A549 treated with ZK216348 at 1 μM for 4 hours (cell line): ENCODE measurements at places on chromosomes 3 and 15. TPM values are rescaled to one million over a fixed set of nuclear protein-coding genes. Genes with fewer than 3 reads are reported as not detected.

Gene AHSG
- 0.18 to 0.29 TPM in 2 of 5 replicates, not detected in the others for total RNA-seq

Gene NEIL1
- total RNA-seq: 2.2 to 3.5 TPM (median 3.1 TPM) in 5 replicates

Gene PLAAT1
- 0.18 TPM in 1 of 5 replicates, not detected in the others for total RNA-seq

Gene SLC24A5
- not detected in 5 replicates for total RNA-seq

Gene ANO10
- total RNA-seq: 17.6 to 31.0 TPM (median 18.8 TPM) in 5 replicates

Gene CKMT1B
- 2.2 to 4.7 TPM (median 3.7 TPM) in 5 replicates for total RNA-seq

Gene ATP8B4
- total RNA-seq: 0.62 to 1.6 TPM (median 0.91 TPM) in 5 replicates

Gene CNTN3
- not detected in 5 replicates for total RNA-seq
